Nucleus accumbens (tissue), 56 donors: ENCODE measurements at places on chromosomes 7 and 10.

- DNase-seq: no peak
Measured at GRCh38 chr7:38453168-38453567, 178.0 kb downstream of the AMPH start.

DNA sequence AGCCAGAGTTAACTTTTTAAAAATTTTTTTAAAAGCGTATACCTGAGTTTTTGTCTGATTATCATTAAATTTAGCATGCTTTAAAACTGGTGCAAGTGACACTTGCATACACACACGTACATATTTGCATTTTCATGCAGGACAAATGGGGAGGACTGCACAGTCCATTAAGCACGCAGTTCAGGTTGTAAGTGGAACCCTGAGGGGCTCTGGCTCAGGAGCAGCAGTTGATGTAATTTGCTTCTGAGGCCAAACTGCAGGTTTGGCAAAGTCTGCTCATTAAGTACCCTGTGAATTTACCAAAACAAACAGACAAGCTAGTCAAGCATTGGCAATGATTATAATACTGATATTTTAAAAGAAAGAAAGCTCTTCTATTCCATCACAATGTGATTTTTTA, 215.8 kb upstream of the PFKP start:
- no peak for DNase-seq

GRCh38 chr7:36606153-36606975, 117.9 kb downstream of the AOAH start:
- no peak for DNase-seq

DNA sequence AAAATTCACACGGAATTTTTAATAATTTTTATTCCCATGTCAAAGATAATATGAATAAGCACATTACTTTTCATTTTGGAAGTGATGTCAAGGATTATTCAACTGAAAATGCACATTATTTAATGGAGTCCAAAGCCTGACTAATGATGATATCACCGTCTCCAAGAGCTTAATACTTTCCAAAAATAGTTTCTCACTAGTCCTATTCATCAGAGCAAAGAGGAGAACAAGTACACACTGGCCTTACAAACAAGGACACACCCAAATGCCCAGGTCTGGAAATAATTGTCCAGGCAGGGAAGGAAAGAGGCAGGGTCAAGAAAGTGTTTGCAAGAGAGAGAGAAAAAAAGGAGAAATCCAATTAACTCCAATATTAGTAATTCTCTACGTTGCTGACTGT, 216.8 kb upstream of the CCDC6 start:
- no peak for DNase-seq

DNA sequence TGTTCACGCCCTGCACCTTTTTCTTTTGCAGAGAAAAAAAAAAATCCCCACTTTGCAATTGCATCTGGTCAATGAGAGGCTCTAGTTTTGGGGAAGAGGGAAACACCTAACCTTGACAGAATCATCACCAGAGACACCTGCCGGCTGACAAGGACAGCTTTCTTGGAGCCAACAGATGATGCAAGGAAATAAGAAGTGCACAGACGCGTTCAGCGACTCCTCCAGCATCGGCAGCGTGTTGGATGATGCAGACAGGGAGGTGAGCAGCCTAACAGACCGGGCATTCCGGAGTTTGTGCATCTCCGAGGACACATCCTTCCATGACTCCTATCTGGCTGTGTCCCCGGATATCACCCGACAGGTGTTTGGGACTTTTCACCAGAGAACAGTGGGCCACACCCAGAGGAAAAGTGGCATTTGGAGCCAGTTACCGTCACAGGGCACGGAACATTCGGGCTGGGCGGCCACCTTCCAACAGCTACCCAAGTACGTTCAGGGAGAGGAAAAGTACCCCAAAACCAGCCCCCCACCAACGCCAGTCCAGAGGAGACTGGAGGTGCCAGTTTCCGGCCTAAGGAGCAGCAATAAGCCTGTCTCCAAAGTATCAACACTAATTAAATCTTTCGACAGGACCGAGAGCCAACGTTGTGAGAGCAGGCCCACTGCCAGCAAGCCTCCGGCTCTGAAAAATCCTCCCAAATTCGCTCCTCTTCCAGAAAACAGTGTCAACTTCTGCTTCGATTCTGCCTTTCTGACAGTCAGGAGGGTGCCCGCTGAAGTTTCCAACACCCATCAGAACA, 23.6 kb downstream of the C10orf71 start:
- no peak for DNase-seq

- DNase-seq: no peak
Measured at GRCh38 chr10:123571978-123572377, 94.2 kb upstream of the GPR26 start.

GRCh38 chr7:8147760-8148463, 114.1 kb downstream of the ICA1 start:
- DNase-seq: no peak

DNA sequence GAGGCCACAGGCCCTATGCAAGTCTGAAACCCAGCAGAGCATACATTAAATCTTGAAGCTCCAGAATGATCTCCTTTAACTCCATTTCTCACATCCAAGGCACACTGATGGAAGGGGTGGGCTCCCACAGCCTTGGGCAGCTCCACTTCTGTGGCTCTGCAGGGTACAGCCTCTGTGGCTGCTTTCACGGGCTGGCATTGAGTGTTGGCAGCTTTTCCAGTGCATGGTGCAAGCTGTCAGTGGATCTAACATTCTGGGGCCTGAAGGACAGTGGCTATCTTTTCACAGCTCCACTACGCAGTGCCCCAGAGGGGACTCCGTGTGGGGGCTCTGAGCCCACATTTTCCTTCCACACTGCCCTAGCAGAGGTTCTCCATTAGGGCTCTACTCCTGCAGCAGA, 265.7 kb upstream of the MAGI2 start:
- no peak for DNase-seq

- no peak for DNase-seq
Measured at GRCh38 chr10:78700413-78700812, 368.4 kb upstream of the ZMIZ1 start.

- DNase-seq: no peak
Measured at GRCh38 chr10:51691135-51691534, 8.3 kb downstream of the CSTF2T start.

GRCh38 chr10:103890194-103890658, 27.8 kb downstream of the STN1 start:
- DNase-seq: no peak

GRCh38 chr7:143345428-143345900, 17.0 kb downstream of the FAM131B start:
- DNase-seq: no peak

- DNase-seq: peak; percentile 22
Measured at GRCh38 chr10:102418622-102419268, at the start of gene PSD. Gene PSD (minus strand): TSS chr10:102418785. CDS start chr10:102417038, 1,747 bp downstream.
